Left colon (tissue), 2 donors: ENCODE measurements at places on chromosomes 16 and 17. TPM values are rescaled to one million over a fixed set of nuclear protein-coding genes. Genes with fewer than 3 reads are reported as not detected.

DNA sequence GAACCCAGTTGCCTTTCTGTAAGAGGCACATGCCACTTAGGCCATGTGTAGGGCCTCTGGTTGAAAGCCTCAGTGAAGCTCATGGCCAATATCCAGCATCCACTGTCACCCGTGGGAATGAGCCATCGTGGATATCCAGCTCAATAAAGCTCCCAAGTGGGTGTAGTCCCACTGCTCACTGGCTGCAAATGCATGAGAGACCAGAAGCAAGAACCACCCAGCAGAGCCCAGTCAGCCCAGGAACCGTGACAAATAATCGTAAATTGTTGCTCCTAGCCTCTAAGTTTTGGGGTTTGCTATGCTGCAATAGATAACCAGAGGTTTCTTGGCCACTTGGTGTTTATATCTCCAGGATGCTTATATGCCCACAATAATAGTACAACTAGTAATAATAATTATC is 33.7 kb downstream of the GPR139 start:
- no peak for DNase-seq

DNA sequence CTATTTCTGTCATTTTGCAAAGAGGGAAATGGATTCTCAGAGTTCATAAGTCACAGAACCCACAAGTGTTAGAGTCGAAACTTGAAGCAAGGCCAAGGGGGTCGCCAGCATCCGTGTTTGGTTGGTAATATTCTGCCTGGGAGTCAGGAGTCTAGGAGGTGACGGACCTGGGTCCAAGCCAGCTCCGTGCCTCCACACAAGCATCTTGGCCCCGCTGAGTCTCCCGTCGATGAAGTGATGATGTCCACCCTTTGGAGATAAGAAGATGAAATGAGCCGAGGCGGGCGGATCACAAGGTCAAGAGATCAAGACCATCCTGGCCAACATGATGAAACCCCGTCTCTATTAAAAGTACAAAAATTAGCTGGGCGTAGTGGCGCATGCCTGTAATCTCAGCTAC is 53.2 kb upstream of the TNRC6C start:
- no peak for DNase-seq

DNA sequence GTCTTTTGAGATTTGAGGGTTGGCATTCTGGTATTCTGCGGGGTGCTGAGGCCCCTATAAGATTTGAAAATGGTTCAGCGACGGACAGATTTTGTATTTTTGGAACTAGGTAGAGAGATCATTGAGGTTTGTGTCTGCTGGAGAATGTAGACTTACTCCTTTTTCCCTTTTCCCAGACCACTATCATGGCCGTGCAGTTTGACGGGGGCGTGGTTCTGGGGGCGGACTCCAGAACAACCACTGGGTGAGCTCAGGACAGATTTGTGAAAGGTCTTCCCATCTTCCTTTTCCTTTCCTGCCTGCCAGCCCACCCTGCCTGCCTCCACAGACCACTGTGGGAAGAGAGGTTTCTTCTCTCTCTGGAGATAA is 572 bp downstream of the PSMB6 start:
- no peak for DNase-seq

EVPL gene
- 18.9 TPM for total RNA-seq

DNA sequence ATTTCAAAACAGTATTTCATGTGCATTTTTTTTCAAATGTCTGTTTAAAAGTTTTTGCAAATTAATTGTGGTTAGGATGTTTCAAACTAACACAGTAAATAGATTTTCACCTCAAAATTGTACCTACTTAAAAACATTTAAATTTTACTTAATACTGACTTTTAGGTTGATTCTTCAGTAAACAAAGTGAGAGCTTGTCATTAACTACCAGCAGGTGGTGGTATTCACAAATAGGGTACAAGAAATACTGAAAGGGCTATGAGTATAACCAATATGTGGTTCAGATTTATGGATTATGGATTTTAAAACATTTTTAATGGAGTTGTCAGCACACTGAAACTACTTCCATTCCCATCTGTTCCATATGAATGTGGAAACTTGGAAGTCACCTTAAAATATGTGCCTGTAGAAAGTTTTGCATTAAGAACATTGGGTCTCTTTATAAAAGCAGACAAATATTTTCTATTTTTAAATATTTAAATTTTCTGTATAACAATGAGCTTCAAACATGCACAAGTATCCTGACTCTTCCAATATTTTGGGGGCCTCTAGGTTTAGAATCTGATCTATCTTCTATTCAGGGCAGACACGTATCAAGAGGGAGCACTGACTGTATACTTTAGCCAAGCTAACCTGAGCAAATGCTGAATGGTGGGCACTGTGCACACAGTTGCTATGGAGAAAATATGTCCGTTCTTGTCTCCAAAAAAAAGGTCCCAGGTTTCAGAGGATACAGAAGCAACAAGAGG is 155.6 kb downstream of the SNX11 start:
- DNase-seq = no peak

ABI3 gene
- 7.6 TPM for total RNA-seq

GRCh38 chr16:85236818-85237150 is 124.5 kb upstream of the CIBAR2 start:
- DNase-seq = no peak

- no peak for DNase-seq
Measured at GRCh38 chr16:4659363-4660353, 33.7 kb upstream of the NUDT16L1 start.

DNA sequence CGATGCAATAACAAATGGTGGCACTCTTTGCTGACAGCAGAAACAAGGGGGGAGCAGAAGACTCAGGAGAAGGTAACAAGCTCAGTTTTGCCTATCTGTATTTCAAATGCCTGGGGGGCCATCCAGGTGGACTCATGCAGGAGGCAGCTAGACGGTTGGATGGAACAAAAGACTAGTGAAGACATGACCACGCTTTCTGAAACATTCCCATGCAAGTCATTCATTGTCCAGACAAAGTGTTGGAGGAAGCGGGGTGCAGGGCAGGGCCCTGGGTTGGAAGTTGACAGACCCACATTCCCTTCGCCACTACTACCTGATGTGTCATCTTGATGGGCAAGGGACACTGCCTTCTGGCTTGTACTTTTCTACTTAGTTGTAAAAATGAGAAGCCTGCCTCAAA is 29.8 kb upstream of the CRYBA1 start:
- no peak for DNase-seq

DNA sequence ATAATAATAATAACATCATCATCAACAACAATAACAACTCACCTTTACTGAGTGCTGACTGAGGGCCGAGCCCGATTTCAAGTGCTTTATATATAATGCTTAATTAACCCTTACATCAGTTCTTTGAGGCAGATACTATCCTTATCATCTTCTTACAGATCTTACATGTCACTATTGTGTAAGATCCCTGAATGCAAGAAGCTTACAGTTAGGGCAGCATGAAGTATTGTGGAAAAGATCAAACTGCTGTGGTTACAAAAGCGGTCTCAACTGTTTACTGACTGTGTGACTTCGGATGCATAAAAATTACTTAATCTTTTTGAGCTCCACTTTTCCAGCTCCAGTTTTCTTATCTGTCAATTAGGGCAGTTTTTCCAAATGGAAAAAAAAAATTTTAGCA is 3.3 kb downstream of the VAT1 start:
- DNase-seq = no peak

- peak; percentile 73 for DNase-seq
Measured at GRCh38 chr17:1783834-1784611, 22.2 kb downstream of the SERPINF1 start.

TBC1D3B gene
- 7.4 TPM for total RNA-seq

DNA sequence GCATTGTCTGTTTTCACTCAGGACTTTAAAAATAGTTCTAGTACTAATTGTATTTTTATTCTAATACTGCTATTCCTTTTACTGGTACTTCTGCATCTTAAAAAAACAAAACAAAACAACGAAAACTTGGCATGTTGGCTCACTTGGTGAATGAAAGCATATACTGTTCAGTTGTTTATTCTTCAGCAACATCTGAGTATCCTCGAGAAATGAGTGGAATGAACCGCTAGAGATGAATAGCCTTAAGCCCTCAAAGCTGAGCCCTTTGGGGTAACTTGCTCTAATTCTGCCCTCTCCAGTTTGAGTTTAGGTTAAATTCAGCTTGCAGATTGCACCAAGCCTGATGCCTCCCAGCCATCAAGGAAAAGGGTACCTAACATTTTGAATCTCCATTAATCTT is 126.5 kb downstream of the WWOX start:
- DNase-seq = no peak

- DNase-seq = no peak
Measured at GRCh38 chr17:29242051-29242450, 4.6 kb upstream of the CRYBA1 start.

DNA sequence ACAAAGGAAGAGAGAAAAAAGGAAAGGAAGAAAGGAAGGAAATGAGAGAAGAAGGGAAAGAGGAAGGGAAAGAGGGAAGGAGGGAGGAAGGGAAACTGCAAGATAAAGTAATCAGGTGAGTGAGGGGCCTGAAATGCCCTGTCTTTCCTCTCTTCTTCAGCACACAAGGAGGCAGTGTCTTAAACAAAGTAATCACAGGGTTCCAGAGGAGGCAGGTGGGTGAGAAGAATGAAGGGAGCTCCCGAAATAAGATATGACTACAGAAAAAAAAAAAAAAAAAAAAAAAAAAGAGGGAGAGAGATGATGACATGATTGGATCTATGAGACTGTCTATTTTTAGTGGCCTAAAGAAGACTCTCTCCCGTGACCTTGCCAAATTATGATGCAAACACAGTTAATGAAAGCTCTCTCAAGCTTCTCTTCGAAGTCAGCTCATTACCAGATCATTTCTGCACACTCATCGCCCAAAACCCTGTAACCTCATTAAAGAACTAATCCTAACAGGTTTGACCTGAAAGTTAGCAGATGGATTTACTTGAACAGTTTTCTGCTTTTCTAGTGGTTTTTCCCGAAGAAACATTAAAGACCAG is 53.6 kb downstream of the CDH11 start:
- no peak for DNase-seq

PROCA1 gene
- 1.8 TPM for total RNA-seq

DNA sequence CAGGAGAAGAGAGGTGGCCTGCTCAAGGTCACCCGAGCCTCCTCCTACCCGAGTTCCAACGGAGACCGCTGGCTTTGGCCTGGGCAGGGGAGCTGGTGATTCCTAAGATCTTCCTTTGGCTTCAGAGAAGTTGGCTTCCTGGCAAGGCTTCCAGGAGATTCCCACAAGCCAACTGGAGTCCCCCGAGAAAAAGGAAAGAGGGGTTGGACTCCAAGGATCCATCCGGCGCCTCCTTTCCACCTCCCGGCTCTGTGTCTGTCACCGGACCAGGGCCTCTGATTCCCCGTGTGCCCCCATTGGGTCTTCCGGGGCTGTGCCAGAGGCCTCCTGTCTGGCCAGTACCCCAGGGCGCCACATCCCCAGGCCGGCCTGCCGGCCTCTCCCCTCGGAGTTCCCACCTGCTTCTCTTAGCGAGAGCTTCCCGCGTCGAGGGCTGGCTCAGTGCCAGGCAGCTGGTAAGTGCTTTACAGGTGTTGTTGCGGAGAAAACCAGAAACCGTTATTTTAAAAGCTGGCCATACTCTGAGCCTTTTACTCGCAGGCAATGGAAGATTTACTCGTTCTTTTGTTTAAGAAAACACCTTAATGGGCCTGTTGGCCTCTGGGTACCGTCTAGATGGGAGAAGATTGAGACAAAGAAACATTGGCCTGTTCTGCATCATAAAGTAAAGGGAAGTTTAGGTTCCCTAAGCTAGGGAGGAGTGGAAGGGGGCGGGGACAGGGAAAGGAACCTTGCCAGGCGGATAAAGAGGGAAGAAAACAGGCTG is 258.4 kb upstream of the SDK2 start:
- no peak for DNase-seq

- DNase-seq = no peak
Measured at GRCh38 chr16:84036982-84037425, 5.6 kb downstream of the SLC38A8 start.

DNA sequence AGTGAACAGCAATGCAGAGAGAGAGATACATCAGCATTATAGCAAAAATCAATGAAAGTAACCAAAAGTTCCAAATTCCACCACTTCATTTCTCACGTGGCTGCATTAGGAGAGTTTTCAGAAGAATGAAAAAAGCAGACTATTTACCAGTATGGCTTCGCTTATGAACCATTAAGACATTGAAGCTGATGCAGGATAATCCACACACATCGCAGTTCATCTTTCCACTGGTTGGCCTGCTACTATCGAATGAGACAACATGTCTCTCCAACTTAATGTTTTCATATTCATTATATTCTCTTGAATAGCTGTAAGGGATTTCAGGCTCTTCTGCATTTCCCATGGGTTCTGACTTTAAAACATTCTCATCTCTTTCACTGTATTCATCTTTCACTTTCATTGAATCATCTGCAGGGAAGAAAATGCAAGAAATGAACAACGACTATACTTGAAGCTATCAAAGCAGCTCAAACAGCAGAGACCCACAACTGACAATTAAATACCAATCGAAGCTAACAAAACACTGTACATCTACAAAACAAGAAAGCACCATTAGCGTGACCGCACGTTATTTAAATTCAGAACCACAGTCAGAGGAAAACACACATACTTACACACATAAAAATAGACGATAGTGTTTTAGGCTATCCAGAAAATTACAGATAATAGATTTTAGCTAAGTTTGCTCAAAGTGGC is 54.9 kb downstream of the GRB7 start:
- no peak for DNase-seq

EVI2B gene
- 3.7 TPM for total RNA-seq

GRCh38 chr17:21522755-21523336 is 146.7 kb downstream of the KCNJ12 start:
- no peak for DNase-seq

HS3ST4 gene
- not detected for total RNA-seq

SPAG5 gene
- 24.4 TPM for total RNA-seq

RUNDC3A gene
- total RNA-seq = 1.5 TPM
